ENCODE measurements at places on chromosomes 7 and 10. TPM values are rescaled to one million over a fixed set of nuclear protein-coding genes. Genes with fewer than 3 reads are reported as not detected.
A peak's percentile ranks its signal among the peaks of the same experiment; 100 is the strongest.

DNA sequence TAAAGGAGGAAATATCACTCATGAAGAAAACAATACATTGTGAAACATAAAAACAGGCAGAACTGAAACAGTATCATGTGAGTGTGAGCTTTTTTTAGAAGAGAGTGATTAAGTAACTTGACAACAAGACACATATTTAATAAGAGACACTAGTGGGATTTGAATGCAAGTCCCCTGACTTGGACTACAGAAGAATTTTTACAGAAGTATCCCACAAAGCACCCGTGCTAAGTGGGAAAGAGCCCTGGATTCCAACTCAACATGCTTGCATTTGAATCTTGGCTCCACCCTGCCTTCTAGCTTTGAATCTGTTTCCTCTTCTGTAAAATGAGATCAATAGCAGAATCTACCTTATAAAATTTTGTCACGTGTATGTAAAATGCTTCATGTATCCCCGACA is 166.2 kb downstream of the ZNF365 start:
- no peak for DNase-seq
- H3K27ac ChIP-seq, result no peak overlapping the region
- H3K36me3 ChIP-seq, result no peaks in the 10 kb centered on the region
- no peaks in the 10 kb centered on the region for H3K4me1 ChIP-seq

The SPAG6 gene
- total RNA-seq, result 0.90 TPM

DNA sequence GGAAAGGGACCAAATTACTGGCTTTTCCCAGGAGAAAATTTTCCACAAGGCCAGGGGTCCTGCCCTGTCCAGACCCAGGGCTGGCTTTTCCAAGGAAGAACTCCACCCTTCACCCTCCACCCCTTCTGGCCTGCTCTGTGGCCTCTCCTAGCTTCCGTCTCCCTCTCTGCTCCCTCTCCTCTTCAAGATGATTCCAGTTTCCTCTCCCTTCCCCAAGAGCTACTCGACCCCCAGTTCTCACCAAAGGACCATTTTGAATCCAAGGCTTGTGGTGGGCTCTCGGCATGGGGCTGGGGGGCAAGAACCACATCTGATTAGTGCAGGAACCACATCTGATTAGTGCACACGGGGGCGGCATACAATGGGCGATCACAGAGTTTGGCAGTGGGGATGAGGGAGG is 7.7 kb downstream of the CHAT start:
- H3K4me3 ChIP-seq, result no peak overlapping the region
- H3K27me3 ChIP-seq, result peaks cover 9% of the 10 kb centered on the region
- H3K4me1 ChIP-seq, result no peaks in the 10 kb centered on the region
- H3K27ac ChIP-seq, result no peak overlapping the region
- no peak for DNase-seq
- H3K36me3 ChIP-seq, result no peaks in the 10 kb centered on the region

The WDR11 gene
- total RNA-seq, result 35.6 TPM

DNA sequence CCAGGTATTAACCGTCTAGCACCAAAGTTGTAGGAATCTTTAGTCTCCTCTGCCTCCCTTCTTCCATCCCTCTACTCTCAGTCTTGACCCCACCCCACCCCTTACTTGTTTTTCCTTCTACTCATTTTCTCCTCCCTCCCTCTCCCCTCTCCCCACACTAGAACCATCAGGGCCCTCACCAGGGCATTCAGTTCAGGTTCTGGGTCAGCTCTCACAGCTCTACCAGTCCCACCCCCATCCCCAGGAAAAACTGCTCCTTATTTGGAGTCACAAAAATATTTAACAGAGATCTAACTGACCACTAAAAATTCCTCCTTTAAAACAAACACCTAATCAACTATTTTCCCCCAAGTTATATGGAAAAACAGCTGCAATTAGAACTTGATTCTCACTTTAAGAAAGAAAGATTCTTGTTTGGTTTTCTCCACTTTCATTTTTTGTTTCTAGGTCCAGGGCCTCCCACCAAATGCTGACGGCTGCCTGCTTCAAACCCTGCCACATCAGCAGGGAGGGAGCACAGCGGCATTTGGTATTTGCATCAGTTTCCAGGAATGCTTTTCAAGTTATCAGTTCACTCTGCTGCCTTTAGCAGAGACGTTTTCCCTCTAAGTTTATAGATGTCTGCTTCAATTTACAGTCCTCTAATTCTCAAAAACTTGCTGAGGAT is 2.8 kb upstream of the COL1A2 start:
- peak overlapping the region; percentile 86 for H3K27ac ChIP-seq
- no peaks in the 10 kb centered on the region for H3K36me3 ChIP-seq
- DNase-seq, result peak; percentile 49
- H3K4me1 ChIP-seq, result peaks cover 32% of the 10 kb centered on the region
- H3K4me3 ChIP-seq, result peak overlapping the region; percentile 57

The CALML3 gene
- total RNA-seq, result not detected

DNA sequence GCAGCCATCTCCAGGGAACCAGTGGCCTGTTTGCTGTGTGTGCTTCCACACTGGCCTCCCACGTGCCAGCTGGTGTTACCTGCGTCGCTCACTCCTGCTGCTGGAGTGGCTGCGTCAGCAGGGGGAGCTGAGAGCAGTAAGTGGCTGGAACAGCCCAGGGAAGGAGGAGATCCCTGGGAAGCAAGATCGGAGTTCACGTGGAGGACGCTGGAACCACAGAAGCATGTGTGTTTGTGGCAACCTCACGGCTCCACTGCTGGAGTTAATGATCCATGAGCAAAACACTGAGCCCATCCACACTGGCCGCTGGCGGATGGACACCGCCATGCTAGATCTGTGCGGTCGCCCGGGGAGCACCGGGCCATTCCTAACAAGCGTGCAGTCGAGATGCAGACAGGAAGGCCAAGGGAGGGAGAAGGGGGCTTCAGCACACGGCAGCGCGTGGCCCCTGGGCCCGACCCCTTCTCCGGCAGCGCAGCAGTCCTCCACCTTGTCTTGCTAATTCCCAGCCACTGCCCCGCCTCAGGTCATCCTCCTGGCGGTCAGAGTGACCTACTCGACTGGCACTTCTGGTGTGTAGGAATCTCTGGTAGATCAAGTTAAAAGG is 68.5 kb upstream of the EEPD1 start:
- H3K27me3 ChIP-seq, result no peaks in the 10 kb centered on the region
- H3K4me3 ChIP-seq, result no peak overlapping the region
- H3K36me3 ChIP-seq, result no peaks in the 10 kb centered on the region
- no peak for DNase-seq
- H3K4me1 ChIP-seq, result no peaks in the 10 kb centered on the region
- H3K27ac ChIP-seq, result no peak overlapping the region

- peaks cover 22% of the 10 kb centered on the region for H3K27me3 ChIP-seq
- H3K4me3 ChIP-seq, result no peak overlapping the region
- H3K36me3 ChIP-seq, result no peaks in the 10 kb centered on the region
- H3K27ac ChIP-seq, result no peak overlapping the region
- peaks cover 33% of the 10 kb centered on the region for H3K4me1 ChIP-seq
These were observed 35.9 kb upstream of the CCSER2 start for GRCh38 chr10:84292502-84292901.

The GIMAP7 gene
- 134 TPM for total RNA-seq

DNA sequence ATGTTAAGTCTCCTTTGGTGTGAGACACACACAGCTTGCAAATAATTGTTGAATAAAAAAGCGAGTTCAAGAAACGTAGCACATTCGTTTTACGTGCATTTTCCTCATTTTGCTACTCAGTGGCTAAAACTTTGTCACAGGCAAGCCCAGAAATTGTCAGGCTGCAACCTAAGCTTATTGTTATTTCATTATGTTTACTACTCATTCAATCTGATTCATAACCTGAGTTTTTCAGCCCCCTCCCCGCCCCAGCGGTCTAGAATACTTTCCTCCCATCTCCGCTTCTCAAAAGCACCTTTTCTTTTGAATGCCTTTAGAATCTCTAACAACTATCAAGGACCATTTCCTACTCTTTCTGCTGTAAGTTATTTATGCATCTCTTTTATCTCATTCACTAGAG is 1.1 kb downstream of the FAM133B start:
- peaks cover 55% of the 10 kb centered on the region for H3K4me1 ChIP-seq
- H3K27ac ChIP-seq, result peak overlapping the region; percentile 96
- peak overlapping the region; percentile 98 for H3K4me3 ChIP-seq
- peaks cover 14% of the 10 kb centered on the region for H3K27me3 ChIP-seq

DNA sequence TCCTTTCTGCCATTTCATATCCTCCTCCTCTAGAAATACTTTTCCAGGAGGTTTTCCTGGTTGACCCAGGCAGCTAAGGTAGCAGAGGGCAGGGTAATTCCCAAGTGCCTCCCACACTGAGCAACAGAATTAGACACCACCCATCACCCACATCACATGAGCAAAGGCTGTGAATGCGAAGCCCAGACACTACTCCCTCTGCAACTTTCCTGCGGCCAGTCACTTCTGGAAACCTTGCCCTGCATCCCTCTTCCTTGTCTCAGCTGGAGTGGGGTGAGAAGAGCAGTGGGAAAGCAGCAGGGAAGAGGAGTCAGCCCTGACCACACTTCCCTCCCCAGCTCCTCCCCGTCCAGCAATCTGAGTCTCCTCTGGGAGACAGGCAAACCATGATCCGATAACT is 15.2 kb downstream of the TMEM176B start:
- no peak for DNase-seq
- H3K27ac ChIP-seq, result no peak overlapping the region
- peaks cover 32% of the 10 kb centered on the region for H3K27me3 ChIP-seq
- H3K4me1 ChIP-seq, result no peaks in the 10 kb centered on the region

GRCh38 chr7:155349601-155350331 is 52.1 kb downstream of the INSIG1 start:
- no peaks in the 10 kb centered on the region for H3K36me3 ChIP-seq
- H3K4me3 ChIP-seq, result no peak overlapping the region
- no peak for DNase-seq
- peaks cover 2% of the 10 kb centered on the region for H3K27me3 ChIP-seq
- H3K27ac ChIP-seq, result no peak overlapping the region

DNA sequence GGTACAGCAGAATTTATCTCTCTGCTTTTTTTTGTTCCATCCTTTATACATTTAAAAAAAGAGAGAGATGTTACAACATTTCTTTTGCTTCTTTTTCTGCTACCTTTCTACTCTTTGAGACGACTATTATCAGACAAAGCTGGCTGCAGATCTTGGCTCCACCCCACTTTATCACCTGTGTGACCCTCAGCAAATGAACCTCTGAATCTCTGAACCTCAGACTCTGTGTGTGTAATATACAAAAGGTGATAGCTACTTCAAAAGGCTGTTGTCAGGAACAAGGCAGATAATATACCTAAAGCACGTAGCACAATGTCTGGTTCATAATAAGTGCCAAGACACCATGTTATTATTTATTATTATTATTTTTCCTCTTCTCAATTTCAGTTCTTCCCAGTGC is 32.6 kb upstream of the UBE2D1 start:
- H3K27me3 ChIP-seq, result peaks cover 21% of the 10 kb centered on the region
- no peak overlapping the region for H3K27ac ChIP-seq
- no peaks in the 10 kb centered on the region for H3K4me1 ChIP-seq
- H3K36me3 ChIP-seq, result no peaks in the 10 kb centered on the region

The ITPRIP gene
- total RNA-seq, result 27.1 TPM

The GPC2 gene
- 8.1 TPM for total RNA-seq

The LLCFC1 gene
- not detected for total RNA-seq
